ENCODE measurements at places on chromosomes 12 and 14.
A peak's percentile ranks its signal among the peaks of the same experiment; 100 is the strongest.

DNA sequence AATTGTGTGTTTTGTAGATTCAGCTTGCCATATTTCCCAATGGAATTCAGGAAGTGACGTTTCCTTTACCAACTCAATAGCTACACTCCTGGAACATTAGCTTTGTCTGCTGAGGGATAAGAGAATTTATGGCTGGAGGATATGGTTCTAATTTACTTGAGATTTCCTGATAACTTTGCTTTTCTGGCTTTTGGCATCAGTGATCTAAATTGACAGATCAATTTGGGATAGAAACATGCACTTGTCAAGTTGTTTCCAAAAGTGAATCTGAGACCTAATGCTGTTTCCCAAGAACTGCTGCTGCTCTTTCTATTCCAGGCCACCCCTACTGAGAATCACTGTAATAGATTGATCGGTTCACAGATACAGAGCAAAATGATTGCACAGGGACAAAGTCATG is 43.2 kb downstream of the MGAT4C start:
- DNase-seq = no peak

GRCh38 chr14:69726761-69727511 is 40.0 kb upstream of the SRSF5 start:
- DNase-seq = peak; percentile 88

- no peak for DNase-seq
Observed at GRCh38 chr14:37063467-37064240, 108.8 kb downstream of the SLC25A21 start.

DNA sequence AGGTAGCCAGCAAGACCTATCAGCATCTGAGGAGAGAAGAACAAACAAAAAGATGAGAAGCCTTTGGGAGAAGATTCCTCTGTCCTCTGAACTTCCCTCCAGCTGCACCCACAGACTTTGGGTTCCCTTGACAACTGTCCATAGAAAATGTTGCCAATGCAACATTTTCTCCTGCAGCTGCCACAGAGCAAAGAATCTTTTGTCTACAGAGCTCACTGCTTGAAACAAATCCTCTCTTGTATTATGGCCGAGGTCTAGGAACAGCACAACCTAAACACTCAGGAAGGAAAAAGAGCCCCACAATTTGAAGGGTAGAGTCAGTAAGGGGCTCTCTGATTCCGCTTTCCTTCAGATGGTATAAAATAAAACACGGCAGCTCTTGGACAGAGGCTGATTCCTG is 14.3 kb downstream of the POMT2 start:
- DNase-seq = no peak

DNA sequence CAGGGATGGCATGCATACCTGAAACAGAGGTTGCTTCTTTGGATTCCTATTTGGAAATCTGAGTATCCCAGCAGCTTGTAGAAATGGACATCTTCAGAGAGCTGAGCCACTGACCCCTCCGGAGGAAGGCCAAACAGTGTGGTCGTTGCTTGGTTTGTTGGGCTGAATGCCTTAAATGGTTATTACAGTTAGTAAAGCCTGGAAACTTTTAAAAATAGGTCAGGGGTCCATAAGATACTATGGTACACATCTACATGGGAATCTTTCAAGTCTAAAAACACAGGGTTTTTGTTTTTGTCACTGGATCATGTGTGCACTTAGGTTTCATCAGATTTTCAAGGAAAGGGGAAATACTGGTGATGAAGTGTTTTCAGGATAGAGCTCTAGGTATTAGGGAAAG is 7.7 kb downstream of the DYRK2 start:
- DNase-seq = no peak

DNA sequence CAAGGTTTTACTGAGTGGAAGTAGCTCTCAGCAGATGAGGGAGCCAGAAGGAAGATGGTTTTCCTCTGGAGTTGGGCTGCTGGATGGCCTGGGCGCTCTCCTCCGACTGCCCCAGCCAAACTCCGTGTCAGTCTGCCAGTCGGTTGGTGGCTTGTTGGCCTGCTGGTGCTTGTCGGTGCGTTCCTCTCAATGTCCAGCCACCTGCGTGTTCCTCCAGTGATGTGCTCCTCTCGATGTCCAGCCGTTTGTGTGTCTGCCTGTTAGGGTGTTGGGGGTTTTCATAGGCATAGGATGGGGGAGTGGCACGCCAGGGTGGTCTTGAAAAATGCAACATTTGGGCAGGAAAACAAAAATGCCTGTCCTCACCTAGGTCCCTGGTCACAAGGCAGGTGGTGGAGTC is 37.0 kb upstream of the LDHB start:
- DNase-seq = no peak

DNA sequence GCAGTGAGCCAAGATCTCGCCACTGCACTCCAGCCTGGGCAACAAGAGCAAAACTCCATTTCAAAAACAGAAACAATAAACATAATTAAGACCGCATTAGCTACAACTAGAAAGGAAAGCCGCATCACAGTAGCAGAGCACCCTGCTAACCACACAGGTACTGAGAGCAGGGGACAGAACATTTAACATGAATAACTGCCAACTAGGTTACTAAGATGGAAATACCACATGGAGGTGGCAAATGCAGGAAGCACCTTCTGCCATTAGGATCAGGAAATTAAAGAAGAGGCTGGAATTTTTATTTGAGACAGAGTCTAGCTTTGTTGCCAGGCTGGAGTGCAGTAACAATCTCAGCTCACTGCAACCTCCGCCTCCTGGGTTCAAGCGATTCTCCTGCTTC is 41.9 kb downstream of the CDC42BPB start:
- no peak for DNase-seq

- DNase-seq = no peak
Observed at GRCh38 chr14:71996610-71997009, 64.4 kb downstream of the RGS6 start.

- no peak for DNase-seq
Observed at GRCh38 chr12:85244561-85244960, 35.5 kb upstream of the ALX1 start.

GRCh38 chr12:3456809-3457208 is 34.2 kb upstream of the PRMT8 start:
- no peak for DNase-seq

DNA sequence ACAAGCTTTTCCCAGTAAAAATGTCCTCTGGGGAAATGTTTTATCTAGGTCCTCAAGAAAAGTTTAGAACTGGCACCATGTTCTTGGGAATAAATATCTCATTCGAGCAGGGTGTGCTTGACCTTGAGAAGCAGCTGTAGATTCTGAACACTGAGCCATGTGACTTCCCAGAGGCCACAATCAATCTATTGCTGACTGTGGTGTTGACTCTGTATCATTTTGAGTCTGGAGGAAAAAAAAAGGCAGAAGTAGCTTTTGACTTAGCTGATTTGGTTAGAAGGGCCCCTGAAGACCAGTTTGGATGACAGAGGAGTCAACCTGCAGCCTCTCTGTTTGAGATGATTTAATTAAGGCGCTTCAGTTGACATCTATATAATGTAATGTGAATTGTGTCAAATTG is 592.4 kb upstream of the SEL1L start:
- DNase-seq = no peak

DNA sequence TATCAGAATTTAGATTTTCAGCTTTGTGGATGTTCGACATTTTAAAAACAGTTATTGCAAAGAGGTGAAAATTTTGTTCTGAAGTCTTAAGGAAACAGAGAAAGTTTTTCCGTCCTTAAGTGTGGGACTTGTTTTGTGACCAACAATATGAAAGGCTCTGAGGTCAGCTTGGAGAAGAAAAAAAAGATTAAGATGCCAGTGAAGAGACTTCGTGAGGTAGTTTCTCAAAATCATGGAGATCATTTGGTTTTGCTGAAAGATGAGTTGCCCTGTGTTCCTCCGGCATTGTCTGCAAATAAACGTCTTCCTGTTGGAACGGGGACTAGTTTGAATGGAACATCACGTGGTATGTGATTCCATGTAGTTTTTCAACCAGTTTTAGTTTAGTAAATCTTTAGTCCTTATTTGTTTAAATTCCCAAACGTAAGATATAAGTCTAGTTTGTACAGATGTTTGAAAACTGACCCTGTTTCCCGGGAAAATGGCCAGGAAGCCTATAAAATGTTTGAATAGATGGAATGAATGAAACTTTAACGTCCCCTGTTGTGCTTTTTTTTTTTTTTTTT is 682 bp downstream of the KIAA0586 start:
- peak; percentile 22 for DNase-seq

- DNase-seq = no peak
Observed at GRCh38 chr12:51401020-51401419, 9.8 kb upstream of the GALNT6 start.

GRCh38 chr14:50242566-50243310 is 11.4 kb upstream of the SOS2 start:
- DNase-seq = no peak

DNA sequence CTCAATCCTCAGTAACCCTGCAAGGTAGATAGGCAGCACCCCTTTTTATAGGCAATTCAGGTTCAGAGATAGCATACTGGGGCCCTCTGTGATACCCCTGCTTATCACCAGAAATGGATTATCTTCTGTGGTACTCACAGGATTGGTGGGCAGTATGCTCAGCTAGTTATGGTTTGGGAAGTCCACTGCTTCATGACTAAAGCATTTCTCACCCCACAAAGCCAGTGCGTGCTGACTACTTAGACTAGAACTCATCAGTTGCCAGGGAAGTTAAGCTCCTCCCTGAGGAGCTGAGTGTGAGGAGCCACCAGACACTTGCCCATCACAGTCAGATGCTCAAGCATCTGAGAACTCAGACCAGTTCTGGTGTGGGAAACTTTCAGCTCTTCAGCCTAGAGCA is 76.3 kb downstream of the SCAF11 start:
- no peak for DNase-seq

DNA sequence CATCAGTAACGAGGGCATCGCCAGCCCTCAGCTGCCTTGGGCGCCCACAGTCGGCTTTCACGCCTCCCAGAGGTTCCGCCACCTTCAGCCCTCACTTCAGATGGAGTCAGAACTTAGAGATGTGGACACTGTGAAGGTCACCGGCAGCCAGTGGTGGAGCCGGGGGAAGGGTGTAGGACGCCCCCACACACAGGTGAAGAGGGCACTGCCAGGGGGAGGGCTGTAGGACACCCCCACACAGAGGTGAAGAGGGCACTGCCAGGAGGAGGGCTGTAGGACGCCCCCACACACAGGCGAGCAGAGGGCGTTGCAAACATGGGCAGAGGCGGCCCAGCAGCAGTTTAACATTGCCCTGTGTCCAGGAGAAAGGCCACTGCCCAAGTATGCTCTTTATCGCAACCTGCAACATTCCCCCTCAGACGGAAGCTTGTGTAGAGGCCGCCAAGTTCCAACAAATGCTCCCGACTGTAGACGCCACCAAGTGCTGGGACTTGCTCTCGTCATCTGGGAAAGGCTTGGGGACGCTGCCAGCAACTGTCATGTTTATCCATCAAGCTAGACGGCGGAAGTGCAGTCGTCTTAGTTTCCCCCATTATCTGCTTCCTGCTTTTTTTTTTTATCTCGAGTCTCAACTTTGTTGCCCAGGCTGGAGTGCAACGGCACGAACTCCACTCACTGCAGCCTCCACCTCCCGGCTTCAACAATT is 4.9 kb upstream of the ANKLE2 start:
- DNase-seq = no peak

- no peak for DNase-seq
Observed at GRCh38 chr12:82695531-82695930, 8.8 kb downstream of the TMTC2 start.

DNA sequence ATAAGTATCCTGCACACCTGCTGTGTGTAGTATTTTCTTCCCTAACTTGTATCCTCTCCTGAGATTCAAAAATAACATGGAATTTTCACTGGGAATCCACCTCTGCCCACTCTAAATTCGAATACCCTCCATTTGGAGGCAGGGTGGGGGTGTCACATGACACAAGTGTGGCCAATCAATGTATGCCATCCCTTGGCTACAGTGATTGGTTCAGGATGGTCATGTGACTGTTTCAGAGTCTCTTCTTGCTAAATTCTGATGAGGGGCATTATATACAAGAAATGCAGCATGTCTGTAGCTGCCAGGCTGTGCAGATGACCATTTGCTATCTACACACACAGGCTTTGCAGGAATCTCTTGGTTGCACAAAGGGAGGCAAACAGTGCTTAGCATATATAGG is 86.8 kb upstream of the TMEM132C start:
- no peak for DNase-seq

DNA sequence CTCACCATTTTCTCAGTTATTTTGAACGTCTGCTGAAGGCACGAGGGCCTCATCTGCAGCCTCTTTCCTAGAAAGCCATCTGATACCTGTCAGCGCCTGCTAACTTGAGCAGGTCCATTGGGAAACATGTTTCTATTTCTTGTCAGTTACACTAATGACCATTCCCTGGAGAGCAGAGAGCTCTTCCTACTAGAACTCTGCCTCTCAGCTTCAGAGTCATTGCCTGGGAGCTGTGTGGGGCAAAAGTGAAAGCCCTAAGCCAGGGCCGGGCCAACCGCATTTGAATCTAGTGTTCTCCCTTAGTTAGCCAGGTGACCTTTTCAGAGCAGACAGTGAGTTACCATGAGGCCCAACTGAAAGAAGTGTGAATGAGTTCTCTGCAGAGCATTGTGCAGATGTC is 135.8 kb downstream of the EML1 start:
- no peak for DNase-seq

DNA sequence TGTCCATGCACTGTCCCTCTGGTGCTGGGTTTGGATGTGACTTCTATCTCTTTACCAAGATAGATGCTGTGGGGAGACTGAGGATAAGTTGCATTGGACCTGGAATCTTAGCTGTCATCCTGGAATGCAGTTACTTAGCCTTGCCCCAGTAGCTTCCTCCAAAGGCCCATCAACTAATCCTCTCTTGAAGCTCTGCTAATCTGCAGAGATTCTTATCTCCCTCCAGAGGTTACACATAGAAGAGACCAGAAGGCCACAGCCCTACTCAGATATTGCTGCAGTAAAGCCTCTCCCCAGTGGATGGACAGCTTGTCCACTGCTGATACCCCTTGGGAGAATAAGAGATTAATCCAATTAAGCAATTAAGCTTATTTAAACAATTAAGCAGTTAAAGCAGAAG is 867.2 kb downstream of the BCL11B start:
- DNase-seq = no peak

DNA sequence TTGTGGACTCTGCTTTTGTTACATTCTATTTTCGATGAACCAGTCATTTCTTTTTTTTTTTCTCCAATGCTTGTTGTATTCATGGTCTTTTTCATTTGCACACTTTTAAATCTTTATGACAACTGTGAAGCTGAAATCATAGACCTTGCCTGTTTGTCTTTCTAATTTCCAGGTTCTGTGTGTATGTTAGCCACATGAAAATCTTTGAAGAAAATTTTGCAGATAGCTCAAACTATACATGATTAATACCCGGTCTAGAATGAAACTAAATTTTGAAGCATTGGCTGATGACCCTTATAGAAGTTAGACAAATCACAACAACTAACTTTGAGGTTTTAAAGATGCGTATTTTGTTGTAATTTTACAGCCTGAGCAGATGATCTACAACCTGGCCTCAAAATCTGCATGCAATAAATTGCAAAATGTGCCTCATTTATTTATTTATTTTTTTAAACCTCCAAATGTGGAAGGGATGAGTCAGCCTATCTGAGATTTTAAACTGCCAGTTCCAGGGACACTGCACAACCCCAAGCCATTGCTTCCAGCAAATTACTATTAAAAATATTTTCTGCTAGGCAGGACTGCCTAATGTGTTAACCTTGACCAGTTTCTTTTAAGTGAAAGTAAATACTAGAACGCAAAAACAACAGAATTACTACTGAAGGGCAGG is 96.3 kb upstream of the NAV3 start:
- DNase-seq = no peak
